Activated CD4-positive, alpha-beta T cell treated with anti-CD3 and anti-CD28 coated beads, Interleukin-2, amount 50 U/mL, for 48 hours (primary cell): ENCODE measurements at places on chromosomes 16 and 17.

DNA sequence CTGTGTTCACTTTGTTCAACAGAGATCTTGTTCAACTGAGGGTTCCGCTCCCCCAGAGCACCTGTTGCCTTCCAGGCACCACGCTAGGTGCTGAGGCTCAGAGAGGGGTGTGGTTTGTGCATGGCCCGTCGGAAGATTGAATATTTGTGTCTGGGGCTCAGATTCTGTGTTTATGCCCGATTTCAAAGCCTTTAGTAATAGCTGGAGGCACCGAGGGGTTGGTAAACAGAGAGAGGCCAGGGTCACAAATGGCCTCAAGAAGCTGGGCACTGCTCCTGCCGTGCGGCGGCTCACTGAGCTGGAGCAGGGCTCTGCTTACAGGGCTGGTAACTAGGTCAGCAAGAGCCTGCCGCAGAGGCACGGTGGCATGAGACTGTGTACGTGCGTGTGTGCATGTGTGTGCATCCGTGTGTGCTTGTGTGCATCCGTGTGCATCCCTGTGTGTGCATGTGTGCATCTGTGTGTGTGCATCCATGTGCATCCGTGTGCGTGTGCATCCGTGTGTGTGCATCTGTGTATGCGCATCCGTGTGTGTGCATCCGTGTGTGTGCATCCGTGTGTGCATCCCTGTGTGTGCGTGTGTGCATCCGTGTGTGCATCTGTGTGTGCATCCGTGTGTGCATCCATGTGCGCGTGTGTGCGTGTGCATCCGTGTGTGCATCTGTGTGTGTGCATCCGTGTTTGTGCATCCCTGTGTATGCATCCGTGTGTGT is 5.4 kb downstream of the ITGAE start:
- no peak for DNase-seq

- DNase-seq: no peak
Observed at GRCh38 chr17:67139784-67140665, 95.7 kb downstream of the CACNG1 start.

- no peak for DNase-seq
Observed at GRCh38 chr17:41919165-41919817, 540 bp upstream of the ACLY start.

GRCh38 chr16:68377667-68378393 is 67.0 kb downstream of the PRMT7 start:
- DNase-seq: no peak

DNA sequence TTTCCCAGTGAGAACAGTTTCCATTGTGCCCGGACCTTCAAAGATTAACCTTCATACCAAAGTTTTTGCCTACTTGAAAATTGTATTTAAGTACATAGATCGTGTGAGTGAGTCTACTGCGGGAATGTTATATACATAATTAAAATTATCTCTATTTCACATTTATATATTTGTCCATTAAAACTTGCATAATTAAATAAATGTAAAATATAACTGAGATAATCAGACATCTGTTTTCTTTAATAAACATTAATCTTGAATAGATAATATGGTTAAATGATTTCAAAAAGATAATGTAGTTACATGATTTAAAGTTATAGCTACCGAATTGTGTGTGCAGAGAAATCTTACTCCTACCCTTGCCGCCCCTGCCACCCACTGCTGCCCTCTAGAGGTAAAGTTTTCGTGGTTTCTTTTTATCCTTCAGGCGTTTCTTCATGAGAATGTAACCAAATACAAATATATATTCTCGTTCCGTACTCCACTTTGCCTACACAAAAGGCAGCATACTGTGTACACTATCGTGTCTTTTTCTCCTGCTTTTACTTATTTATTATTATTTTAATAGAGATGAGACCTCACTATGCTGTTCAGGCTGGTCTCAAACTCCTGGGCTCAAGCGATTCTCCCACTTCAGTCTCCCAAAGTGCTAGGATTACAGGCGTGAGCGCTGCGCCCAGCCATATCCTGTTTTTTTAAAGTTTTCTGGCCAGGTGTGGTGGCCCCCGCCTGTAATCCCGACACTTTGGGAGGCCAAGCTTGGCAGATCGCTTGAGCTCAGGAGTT is 35.6 kb downstream of the RPA1 start:
- peak; percentile 45 for DNase-seq

DNA sequence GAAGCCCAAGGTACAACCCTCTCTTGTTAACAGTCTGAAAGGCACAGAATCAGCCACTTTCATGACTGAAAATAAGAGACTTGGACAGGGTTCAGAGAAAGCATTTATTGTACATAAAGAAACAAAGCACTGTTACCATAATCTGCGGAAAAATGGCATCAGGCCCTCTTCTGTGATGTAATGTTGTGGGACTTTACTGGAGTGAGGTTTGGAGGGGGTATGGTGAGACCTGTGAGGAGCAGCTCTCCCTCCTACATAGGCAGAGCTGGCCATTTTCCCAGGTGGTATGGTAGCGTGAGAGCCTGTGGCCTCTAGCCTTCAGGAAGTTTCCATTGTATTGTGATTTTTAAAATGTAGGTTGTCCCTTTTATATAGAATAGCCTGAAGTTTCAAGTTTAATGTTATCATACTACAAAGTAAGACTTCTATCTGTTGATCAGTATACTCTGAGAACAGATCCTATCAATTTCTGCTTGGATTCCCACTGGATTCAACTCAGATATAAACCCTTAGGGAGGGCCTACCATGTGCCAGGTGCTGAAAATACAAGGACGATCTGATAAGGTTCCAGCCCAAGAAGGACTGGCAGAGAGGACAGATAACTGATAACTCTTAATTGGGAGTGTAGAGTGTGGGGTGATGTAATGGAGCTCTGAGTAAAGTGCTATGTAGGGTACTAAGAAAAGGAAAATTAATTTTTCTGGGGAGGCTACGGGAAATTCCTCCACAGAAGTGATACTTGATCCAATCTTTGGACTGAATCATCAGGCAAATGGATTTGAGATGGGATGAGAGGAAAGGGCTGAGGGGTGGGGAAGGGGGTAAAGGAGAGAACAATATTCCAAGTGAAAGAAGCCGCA is 4.1 kb upstream of the YPEL2 start:
- DNase-seq: no peak

- no peak for DNase-seq
Observed at GRCh38 chr16:59758848-59759247, 1024.7 kb upstream of the GOT2 start.

DNA sequence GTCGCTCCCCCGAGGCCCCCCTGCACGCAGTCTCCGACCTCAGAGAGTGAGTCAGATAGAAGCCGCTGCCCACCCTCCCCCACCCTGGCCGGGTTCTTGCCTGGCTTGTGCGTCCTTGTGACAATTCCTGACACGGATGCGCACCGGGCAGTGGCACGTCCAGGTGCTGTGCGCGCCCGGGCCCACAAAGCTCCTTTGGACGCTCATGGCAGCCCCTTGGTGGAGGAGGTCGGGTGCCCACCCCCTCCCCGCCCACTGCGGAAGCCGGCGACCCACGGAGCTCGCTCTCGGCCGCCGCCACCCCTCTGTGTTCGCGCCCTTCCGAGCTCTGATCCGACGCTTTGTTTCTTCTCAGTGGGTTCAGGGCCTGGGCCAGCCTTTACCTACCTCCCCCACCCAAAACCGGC is 662 bp upstream of the TUBB3 start:
- DNase-seq: peak; percentile 38

- DNase-seq: no peak
Observed at GRCh38 chr16:31130336-31130891, 5.1 kb downstream of the PRSS8 start.

GRCh38 chr16:46836534-46837530 is 5.9 kb upstream of the C16orf87 start:
- no peak for DNase-seq

DNA sequence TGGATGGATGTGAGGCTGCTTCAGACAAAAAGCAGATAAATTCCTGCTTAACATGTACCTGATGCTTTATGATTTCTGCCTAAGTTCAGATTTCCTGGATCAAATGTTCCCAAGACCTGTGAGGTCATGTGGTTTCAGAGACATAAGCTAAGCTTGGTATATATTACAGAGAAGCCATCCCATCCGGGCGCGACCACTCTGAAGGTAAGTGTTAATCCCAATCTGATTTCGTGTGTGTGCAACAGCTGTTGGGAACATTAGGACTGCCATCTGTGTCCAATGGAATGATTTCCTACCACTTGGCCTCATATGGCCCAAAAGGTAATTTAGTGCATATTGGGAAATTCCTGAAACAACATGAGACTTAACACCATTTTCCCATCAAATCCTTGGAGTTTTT is 199.1 kb downstream of the HS3ST3B1 start:
- no peak for DNase-seq

DNA sequence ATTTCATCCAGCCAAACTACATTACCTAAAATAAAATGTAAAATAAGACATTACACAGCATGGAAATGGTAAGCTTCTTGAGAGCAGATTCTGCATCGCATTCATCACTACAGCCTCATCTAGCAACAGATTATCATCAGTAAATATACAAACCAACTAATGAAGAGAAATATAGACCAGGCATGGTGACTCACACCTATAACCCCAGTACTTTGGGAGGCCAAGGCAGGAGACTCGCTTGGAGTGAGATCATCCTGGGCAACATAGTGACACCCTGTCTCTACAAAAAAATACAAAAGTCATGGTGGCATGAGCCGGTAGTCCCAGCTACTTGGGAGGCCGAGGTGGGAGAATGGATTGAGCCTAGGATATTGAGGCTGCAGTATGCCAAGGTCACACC is 19.9 kb downstream of the NCBP3 start:
- no peak for DNase-seq
